ENCODE measurements at places on chromosomes 7 and 10.

DNA sequence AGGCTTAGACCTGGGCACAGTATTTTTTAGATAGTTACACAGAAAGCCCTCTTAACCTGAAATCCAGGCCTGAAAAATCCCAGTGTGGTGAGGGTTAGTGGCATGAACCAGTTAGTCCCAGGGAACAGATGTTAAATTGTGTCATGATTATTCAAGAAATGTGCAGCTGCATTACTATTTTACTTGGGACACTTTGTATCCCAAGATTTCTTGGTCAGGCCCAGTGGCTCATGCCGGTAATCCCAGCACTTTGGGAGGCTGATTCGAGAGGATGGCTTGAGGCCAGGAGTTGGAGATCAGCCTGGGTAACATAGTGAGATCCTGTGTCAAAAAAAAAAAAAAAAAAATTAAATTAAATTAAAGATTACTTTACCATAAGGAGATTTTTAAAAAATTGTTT lies 36.0 kb upstream of the OTUD1 start:
- no peak overlapping the region for H3K27ac ChIP-seq
- no peak overlapping the region for H3K4me3 ChIP-seq
- no peaks in the 10 kb centered on the region for H3K36me3 ChIP-seq

DNA sequence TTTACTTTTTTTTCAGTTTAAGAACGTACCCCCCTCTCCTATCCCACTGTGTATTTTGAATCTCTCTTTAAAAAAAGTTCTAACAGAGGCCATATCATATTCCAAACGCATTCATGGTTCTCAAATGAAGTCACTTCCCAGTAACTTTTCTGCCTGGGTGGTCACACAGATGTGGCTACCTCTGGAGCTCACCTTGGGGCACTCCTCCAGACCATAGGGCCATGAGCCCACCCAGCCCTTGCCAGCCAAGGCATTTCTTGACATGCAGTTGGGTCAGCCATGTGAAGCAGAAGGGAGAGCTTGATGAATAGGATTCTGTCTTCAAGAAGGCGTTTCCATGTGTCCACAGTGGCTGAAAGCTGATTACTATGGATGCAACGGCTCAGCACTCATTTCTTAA lies 239.3 kb downstream of the RAB11FIP2 start:
- no peaks in the 10 kb centered on the region for H3K4me1 ChIP-seq
- no peak overlapping the region for H3K27ac ChIP-seq
- DNase-seq, result no peak
- no peaks in the 10 kb centered on the region for H3K27me3 ChIP-seq
- no peak overlapping the region for H3K4me3 ChIP-seq
- no peaks in the 10 kb centered on the region for H3K36me3 ChIP-seq

DNA sequence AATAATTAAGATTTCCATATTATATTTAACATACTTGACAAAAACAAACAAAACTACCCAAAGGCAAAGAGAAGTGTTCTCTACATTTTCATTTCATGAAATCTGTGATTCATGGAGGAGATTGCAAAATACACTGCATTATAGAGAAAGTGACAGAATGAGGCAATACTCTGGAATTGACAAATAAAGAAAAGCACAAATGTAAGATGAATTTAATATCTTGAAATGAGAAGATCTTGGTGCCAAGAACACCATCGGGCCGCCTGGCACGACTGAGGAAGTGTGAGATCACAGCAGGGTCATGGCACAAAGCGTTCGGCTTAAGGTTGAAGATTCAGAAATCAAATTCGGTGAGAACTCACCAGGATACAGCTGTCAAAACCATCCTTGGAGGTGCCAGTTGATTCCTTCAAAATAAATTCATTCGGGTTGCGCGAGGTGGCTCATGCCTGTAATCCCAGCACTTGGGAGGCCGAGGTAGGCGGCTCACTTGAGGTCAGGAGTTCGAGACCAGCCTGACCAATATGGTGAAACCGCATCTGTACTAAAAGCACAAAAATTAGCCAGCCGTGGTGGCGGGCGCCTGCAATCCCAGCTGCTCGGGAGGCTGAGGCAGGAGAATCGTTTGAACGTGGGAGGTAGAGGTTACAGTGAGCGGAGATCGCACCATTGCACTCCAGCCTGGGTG lies 174.0 kb upstream of the PFKP start:
- H3K4me1 ChIP-seq, result no peaks in the 10 kb centered on the region
- no peak overlapping the region for H3K4me3 ChIP-seq
- no peak overlapping the region for H3K27ac ChIP-seq
- no peak for DNase-seq
- H3K27me3 ChIP-seq, result no peaks in the 10 kb centered on the region

GRCh38 chr7:105577251-105577650 lies 4.0 kb downstream of the EFCAB10 start:
- no peak for DNase-seq
- H3K4me3 ChIP-seq, result no peak overlapping the region
- no peak overlapping the region for H3K27ac ChIP-seq
- H3K4me1 ChIP-seq, result no peaks in the 10 kb centered on the region
- H3K27me3 ChIP-seq, result no peaks in the 10 kb centered on the region
- H3K36me3 ChIP-seq, result no peaks in the 10 kb centered on the region

- no peaks in the 10 kb centered on the region for H3K36me3 ChIP-seq
- H3K27ac ChIP-seq, result no peak overlapping the region
- no peak overlapping the region for H3K4me3 ChIP-seq
- no peaks in the 10 kb centered on the region for H3K4me1 ChIP-seq
- no peaks in the 10 kb centered on the region for H3K27me3 ChIP-seq
- no peak for DNase-seq
Measured at GRCh38 chr10:52895059-52895458, 122.5 kb upstream of the MBL2 start.

GRCh38 chr7:1027242-1028043 lies 16.9 kb upstream of the GPR146 start:
- H3K4me3 ChIP-seq, result peak overlapping the region; percentile 90
- no peaks in the 10 kb centered on the region for H3K36me3 ChIP-seq
- H3K4me1 ChIP-seq, result peaks cover 17% of the 10 kb centered on the region
- H3K27me3 ChIP-seq, result no peaks in the 10 kb centered on the region

GRCh38 chr10:133358162-133358924 lies 524 bp upstream of the FUOM start:
- H3K36me3 ChIP-seq, result peaks cover 11% of the 10 kb centered on the region
- no peaks in the 10 kb centered on the region for H3K27me3 ChIP-seq
- DNase-seq, result no peak
- H3K4me1 ChIP-seq, result peaks cover 6% of the 10 kb centered on the region
- H3K27ac ChIP-seq, result no peak overlapping the region

GRCh38 chr7:128163473-128163872 lies 77.6 kb upstream of the LEP start:
- no peak overlapping the region for H3K27ac ChIP-seq
- H3K36me3 ChIP-seq, result no peaks in the 10 kb centered on the region
- no peak for DNase-seq
- H3K4me1 ChIP-seq, result peaks cover 21% of the 10 kb centered on the region
- peaks cover 39% of the 10 kb centered on the region for H3K27me3 ChIP-seq
- no peak overlapping the region for H3K4me3 ChIP-seq

DNA sequence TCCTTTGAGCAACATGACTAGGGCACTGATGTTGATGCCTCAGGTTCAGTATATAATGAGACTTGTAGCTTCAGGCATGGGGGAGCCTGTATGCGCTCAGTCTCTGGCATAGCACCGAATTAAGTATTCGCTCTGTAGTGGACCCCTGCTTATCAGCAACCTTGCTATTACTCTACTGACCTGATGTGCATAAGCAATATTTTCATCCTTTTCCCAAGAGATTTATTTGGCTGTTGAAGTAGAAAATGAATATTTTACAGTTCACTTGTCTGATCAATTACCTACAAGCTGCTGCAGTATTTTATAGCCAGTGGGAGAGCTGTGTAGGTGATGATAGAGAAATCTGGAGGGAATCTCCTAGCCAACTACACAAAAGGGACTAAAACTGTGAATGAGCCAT lies 781.6 kb upstream of the PHF14 start:
- H3K27me3 ChIP-seq, result no peaks in the 10 kb centered on the region
- no peak overlapping the region for H3K4me3 ChIP-seq
- H3K4me1 ChIP-seq, result no peaks in the 10 kb centered on the region
- H3K27ac ChIP-seq, result no peak overlapping the region
- no peaks in the 10 kb centered on the region for H3K36me3 ChIP-seq
- DNase-seq, result no peak

- no peak overlapping the region for H3K4me3 ChIP-seq
- H3K36me3 ChIP-seq, result no peaks in the 10 kb centered on the region
Measured at GRCh38 chr10:48976196-48976595, 36.6 kb upstream of the LRRC18 start.

All from adrenal gland (tissue), 19 donors.